Spleen (tissue), 13 donors: ENCODE measurements at places on chromosomes 1 and 21. TPM values are rescaled to one million over a fixed set of nuclear protein-coding genes. Genes with fewer than 3 reads are reported as not detected.

The SERTAD4 gene
- 0.09 TPM for polyA plus RNA-seq

The ANGPTL3 gene
- polyA plus RNA-seq = not detected

The KRTAP7-1 gene
- not detected for polyA plus RNA-seq

The CFAP107 gene
- not detected for polyA plus RNA-seq

DNA sequence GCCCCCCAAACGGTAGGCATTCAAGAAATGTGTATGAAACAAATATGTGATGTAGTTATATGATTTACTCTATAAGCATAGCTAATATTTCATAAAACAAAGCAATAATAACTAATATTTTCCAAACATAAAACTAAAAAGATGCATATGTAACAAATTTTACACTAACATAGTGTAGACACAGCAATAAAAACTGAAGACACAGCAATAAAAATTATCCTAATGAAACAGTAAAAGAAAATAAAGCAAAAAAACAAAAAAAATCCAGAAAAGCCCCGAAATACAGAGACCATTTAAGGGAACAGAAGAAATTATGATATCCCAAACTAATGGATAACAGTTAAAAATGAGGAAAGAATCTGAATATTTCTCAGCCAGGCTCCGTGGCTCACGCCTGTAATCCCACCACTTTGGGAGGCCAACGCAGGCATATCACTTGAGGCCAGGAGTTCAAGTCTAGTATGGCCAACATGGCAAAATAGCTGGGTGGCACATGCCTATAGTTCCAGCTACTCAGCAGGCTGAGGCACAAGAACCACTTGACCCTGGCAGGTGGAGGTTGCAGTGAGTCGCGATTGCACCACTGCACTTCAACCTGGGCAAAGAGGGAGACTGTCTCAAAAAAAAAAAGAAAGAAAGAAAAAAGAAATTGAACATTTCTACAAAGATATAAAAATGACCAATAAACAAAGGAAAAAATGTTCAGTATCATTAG is 38.2 kb upstream of the PSMG1 start:
- no peak for DNase-seq
- H3K27ac ChIP-seq = no peak overlapping the region
- H3K36me3 ChIP-seq = peaks cover 92% of the 10 kb centered on the region

- H3K36me3 ChIP-seq = no peaks in the 10 kb centered on the region
- no peak for DNase-seq
- no peak overlapping the region for H3K27ac ChIP-seq
- no peak overlapping the region for H3K4me3 ChIP-seq
- H3K27me3 ChIP-seq = no peaks in the 10 kb centered on the region
- no peaks in the 10 kb centered on the region for H3K4me1 ChIP-seq
Measured at GRCh38 chr1:64403331-64403730, 66.6 kb upstream of the CACHD1 start.

DNA sequence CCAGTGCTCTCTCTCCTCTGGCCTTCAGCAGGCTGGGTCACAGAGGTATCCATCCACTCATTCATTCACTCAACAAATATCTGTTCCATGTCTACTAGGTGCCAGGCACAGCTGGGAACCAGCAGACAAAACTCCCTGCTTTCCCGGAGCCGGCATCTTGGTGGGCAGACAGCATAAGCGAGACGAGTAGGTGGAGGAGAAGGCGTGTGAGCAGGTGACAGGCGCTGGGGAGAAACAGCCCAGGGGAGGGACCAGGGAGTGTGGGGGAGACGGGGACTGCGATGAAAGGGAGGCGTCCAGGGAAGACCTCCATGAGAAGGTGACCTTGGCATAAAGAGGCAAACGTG is 11.0 kb upstream of the KCNAB2 start:
- H3K27me3 ChIP-seq = no peaks in the 10 kb centered on the region
- DNase-seq = no peak
- no peak overlapping the region for H3K4me3 ChIP-seq
- peaks cover 49% of the 10 kb centered on the region for H3K36me3 ChIP-seq
- H3K4me1 ChIP-seq = peaks cover 92% of the 10 kb centered on the region
- no peak overlapping the region for H3K27ac ChIP-seq

GRCh38 chr21:46113497-46114176 is 15.7 kb downstream of the COL6A2 start:
- peaks cover 62% of the 10 kb centered on the region for H3K36me3 ChIP-seq
- no peak overlapping the region for H3K27ac ChIP-seq
- H3K27me3 ChIP-seq = no peaks in the 10 kb centered on the region

GRCh38 chr1:181969902-181970301 is 91.6 kb downstream of the ZNF648 start:
- no peak overlapping the region for H3K4me3 ChIP-seq
- H3K36me3 ChIP-seq = no peaks in the 10 kb centered on the region
- DNase-seq = no peak
- no peaks in the 10 kb centered on the region for H3K4me1 ChIP-seq

DNA sequence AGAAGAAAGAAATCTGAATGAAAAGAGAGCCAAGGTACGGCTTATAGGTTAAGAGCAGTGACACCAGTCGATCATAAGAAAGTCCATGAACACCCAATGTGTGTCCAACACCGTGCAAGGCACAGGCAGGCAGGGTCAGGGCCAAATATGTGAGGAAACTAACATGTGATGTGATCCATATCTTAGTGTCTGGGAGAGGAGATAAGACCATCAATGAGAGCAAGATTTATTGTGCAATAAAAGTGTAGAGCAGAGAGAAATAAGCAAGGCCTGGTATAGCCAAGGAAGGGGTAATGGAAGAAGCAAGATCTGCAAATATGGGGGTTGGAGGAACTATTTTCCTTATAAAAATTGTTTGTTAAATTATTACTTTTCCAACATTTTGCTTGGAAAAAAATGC is 198.8 kb downstream of the CRB1 start:
- H3K27ac ChIP-seq = no peak overlapping the region
- no peaks in the 10 kb centered on the region for H3K27me3 ChIP-seq
- H3K4me3 ChIP-seq = no peak overlapping the region
- H3K36me3 ChIP-seq = no peaks in the 10 kb centered on the region
- DNase-seq = no peak

GRCh38 chr1:55146781-55147180 is 68.4 kb downstream of the USP24 start:
- H3K27me3 ChIP-seq = no peaks in the 10 kb centered on the region
- peaks cover 15% of the 10 kb centered on the region for H3K4me1 ChIP-seq
- peaks cover 8% of the 10 kb centered on the region for H3K36me3 ChIP-seq
- no peak overlapping the region for H3K4me3 ChIP-seq
- no peak overlapping the region for H3K27ac ChIP-seq

- DNase-seq = no peak
- H3K4me1 ChIP-seq = peaks cover 4% of the 10 kb centered on the region
- no peaks in the 10 kb centered on the region for H3K27me3 ChIP-seq
- H3K27ac ChIP-seq = no peak overlapping the region
Measured at GRCh38 chr1:229225331-229225782, 45.6 kb upstream of the RAB4A start.

DNA sequence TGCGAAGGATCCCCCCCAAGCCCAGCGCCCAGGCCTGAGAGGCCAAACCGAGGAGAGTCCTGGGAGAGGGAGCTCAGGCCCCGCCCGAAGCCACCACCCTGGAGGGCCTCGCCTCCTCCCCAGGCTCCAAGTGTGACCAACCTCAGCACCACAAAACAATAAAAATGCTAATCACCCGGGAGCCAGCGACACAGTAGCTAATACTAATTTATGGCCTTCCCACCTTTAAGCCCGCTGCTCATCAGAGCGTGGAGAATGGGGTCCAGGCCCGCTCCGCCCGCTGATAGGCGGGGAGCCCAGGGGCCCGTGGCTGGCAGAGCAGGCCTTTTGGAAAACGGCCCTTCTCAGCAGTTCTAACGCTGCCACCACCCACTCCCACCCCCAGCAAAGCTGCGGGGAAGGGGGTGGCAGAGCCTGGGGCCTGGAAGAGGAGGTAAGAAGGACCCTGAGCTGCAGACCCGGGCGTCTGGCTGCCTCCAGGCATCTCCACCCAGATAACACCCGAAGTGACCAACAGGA is 20.4 kb upstream of the TAS1R2 start:
- H3K27me3 ChIP-seq = no peaks in the 10 kb centered on the region
- H3K4me3 ChIP-seq = no peak overlapping the region
- no peak for DNase-seq

DNA sequence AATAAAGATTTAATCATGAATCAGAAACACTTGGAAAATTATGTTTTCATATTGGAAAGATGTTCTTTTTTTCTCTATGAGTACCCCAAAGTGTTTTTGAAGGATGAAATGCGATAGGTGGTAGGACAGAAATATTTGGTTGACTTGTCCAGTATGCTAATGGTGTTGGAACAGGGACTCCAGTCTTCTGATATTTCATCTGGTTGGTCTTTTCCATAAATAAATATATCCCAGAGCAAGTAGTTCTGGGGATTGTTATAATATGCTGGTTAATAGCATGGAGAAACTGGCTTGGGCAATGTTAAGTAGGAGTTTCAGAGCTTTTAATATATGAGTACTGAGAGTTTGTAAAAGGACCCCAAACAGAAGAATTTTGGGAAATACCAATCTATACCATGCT is 8.7 kb downstream of the PGM1 start:
- no peaks in the 10 kb centered on the region for H3K4me1 ChIP-seq
- H3K4me3 ChIP-seq = no peak overlapping the region
- no peak overlapping the region for H3K27ac ChIP-seq
- H3K27me3 ChIP-seq = no peaks in the 10 kb centered on the region
- DNase-seq = no peak

DNA sequence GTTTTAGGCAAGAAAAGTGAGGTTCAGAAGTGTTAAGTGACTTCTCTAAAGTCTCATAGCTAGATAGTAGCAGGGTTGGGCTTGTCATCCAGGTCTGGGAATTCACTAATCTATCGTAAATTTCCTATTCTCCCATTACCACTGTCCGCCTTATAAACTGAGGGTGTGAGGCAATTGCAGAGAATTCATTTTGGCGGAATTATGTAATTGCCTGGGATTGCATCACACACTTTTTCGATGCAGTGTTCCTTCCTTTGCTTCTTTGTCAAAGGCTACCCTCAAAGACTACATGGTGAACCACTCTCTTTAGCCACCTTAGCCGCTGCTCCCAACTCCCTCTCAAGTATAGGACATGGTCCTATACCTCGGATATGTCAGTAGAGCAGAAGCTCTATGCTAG is 19.1 kb downstream of the SELP start:
- H3K4me1 ChIP-seq = peaks cover 2% of the 10 kb centered on the region
- no peak overlapping the region for H3K27ac ChIP-seq
- no peak for DNase-seq
- no peak overlapping the region for H3K4me3 ChIP-seq
- no peaks in the 10 kb centered on the region for H3K36me3 ChIP-seq

DNA sequence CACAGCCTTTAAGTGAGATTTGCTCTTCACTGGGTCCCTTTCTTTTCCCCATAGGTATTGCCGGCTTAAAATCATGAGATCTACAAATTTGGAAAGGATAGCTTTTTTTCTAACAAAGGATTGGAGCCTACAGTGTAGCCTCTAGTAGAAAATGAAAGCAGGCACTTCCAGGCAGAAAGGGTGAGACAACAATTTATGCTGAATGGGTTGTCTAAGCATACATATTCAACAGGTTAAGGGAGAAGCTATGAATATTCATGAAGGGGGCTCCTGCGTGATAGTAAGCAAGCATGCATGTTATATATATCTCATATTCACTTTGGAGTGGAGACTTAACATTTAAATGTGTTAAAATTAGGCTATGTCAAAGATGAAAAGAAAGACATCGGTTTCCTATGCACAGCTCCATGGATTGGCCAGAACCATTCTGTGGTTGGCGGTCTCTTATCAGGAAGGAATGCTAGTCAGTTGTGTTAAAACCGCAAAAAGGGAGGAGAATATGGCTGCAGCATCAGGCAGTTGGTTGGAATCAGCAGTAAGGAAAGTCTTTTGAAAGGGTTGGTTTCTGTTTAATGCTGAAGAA is 66.0 kb downstream of the VCAM1 start:
- no peak overlapping the region for H3K4me3 ChIP-seq
- no peaks in the 10 kb centered on the region for H3K36me3 ChIP-seq
- peaks cover 3% of the 10 kb centered on the region for H3K4me1 ChIP-seq
- DNase-seq = no peak
- H3K27me3 ChIP-seq = no peaks in the 10 kb centered on the region
- peak overlapping the region; percentile 35 for H3K27ac ChIP-seq
